ENCODE measurements at places on chromosomes 4 and X. TPM values are rescaled to one million over a fixed set of nuclear protein-coding genes. Genes with fewer than 3 reads are reported as not detected.

NR3C2 gene
- 19.9 TPM for total RNA-seq

GALNTL6 gene
- total RNA-seq: 4.9 TPM

ARX gene
- 7.7 TPM for total RNA-seq

NXT2 gene
- total RNA-seq: 66.8 TPM

SHISA3 gene
- total RNA-seq: not detected

DNA sequence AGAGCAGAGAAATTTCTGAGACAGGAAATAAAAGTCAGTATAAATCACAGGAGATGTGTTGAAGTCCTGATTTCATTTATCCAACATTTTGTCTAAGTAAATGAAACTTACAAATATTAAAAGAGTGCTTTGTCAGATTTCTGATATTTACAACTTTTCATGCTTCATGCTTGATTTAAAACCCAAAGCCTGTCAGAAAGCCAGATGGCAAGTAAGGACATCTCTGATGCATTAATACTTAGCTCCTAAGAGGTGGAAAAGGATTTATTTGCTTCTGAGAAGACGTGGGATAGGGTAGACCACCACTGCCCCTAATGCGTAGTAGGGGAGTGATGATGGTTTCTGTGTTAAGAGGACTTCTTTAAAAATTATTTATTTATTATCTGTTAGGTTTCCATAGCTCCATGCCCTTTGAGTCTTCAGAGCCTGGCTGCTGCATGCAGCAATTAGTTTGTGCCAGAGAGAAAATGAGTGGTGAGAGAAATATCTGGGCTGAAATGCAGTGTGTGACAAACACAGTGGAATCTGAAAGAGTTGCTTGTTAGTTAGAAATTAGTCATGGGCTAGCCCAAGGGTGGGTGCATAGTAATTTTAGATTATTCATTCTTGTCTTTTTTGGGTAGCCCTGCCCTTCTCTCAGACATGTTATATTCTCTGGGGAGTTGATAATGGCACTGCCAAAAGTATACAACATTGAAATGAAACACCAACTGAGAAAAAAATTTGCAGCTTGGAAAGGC lies 333.8 kb downstream of the C4orf33 start:
- no peak overlapping the region for H3K4me3 ChIP-seq
- H3K4me1 ChIP-seq: no peaks in the 10 kb centered on the region
- DNase-seq: no peak
- H3K27me3 ChIP-seq: no peaks in the 10 kb centered on the region
- no peaks in the 10 kb centered on the region for H3K36me3 ChIP-seq

- no peaks in the 10 kb centered on the region for H3K4me1 ChIP-seq
- no peak for DNase-seq
- H3K36me3 ChIP-seq: no peaks in the 10 kb centered on the region
- no peak overlapping the region for H3K27ac ChIP-seq
- no peak overlapping the region for H3K4me3 ChIP-seq
- no peaks in the 10 kb centered on the region for H3K27me3 ChIP-seq
These were observed 95.4 kb downstream of the NYX start for GRCh38 chrX:41542536-41542935.

DNA sequence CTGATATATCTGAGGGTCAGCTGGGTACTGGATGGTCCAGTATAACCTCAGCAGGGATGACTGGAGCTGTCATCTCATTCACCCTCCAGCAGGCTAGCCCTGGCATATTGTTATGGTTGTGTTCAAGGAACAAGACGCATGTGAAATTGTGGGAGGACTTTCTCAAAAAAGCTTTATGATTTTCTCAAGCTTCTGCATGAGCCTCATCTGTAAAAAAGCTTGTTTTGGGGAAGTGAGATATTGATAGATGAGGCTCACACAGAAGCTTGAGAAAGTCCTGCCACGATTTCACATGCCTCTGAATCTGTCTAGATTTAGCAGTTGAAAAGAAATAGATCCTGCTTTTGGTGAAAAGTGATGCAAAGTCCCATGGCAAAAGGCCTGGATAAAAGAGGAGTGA lies 93.4 kb downstream of the SPCS3 start:
- H3K36me3 ChIP-seq: no peaks in the 10 kb centered on the region
- DNase-seq: no peak
- no peak overlapping the region for H3K4me3 ChIP-seq
- no peak overlapping the region for H3K27ac ChIP-seq

- H3K27me3 ChIP-seq: no peaks in the 10 kb centered on the region
- H3K4me3 ChIP-seq: no peak overlapping the region
- no peak for DNase-seq
- peaks cover 4% of the 10 kb centered on the region for H3K4me1 ChIP-seq
- H3K27ac ChIP-seq: no peak overlapping the region
- H3K36me3 ChIP-seq: no peaks in the 10 kb centered on the region
These were observed 232.4 kb upstream of the CTSO start for GRCh38 chr4:156186111-156186510.
